CD8-positive, alpha-beta memory T cell (primary cell): ENCODE measurements at places on chromosomes 6 and 20.

- no peak for DNase-seq
These were observed 3.9 kb upstream of the OTOR start for GRCh38 chr20:16744178-16744807.

GRCh38 chr6:24763578-24763977, 11.2 kb upstream of the GMNN start:
- no peak for DNase-seq

- DNase-seq: no peak
These were observed 35.5 kb downstream of the SCP2D1 start for GRCh38 chr20:18849131-18849530.

- DNase-seq: no peak
These were observed 136.3 kb downstream of the PREX1 start for GRCh38 chr20:48691523-48691922.

DNA sequence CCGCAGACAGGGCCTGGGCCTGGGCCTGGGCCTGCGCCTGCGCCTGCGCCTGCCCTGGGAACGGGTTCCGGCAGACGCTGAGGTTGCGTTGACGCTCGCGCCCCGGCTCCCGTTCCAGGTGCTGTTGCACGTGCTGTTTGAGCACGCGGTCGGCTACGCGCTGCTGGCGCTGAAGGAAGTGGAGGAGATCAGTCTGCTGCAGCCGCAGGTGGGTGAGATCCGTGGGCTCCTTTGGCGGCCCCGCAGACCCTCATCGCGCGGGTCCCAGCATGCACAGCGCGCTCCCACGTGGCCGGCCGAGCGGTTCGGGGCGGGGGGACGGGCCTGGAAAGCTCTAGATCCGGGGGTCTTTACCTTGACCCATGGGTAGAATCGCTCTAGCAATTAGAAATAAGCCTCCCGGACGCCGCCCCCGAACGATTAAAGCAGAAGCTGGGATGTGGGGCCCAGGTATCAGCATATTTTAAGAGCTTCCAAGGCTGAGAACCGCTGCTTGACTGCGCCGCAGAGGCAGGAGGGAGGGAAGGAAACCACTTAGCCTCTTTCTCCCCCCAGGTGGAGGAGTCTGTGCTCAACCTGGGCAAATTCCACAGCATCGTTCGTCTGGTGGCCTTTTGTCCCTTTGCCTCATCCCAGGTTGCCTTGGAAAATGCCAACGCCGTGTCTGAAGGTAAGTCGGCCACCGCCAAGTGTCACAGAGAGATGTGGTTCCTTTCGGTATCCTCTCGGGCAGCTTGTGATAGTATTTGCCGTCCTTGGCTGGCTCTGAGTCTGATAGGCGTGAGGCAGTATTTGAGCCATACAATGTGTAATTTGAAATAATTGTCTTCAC, 508 bp downstream of the NOP56 start:
- DNase-seq: no peak

- DNase-seq: no peak
These were observed 79.4 kb downstream of the CEBPB start for GRCh38 chr20:50270034-50270395.

- DNase-seq: no peak
These were observed 5.4 kb downstream of the ZFP57 start for GRCh38 chr6:29675561-29675960.

DNA sequence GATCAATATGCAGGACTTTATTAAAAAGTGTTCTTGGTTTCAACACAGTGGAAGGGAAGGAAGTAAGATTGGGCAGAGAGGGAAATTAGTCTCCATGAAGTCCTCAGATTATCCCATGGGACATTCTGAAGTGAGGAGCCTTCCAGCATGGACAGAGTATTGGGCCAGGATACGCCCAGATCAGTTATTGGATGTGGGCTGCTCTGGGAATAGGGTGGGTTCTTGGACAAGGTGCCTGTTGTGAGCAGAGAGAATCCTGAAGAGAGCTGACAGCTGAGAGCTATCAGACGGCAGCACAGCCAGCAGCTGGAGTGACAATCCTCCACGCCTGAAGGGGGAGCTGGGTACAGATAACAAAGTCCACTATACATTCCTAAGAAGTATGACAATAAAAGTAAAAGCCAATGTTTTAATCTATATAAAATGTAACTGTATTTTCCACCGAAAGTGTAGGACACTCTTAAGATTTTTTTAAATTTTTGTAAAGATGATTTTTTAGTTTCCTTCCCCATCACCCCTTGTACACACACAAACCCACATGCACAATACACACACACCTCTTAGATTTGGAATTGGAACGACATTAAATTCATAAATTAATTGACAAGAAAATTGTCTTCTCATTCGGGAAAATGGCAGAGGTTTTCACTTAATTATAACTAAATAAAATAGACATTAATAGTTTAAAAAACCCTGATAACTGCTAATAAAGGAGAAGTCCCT, 107.8 kb downstream of the FBXO5 start:
- no peak for DNase-seq

DNA sequence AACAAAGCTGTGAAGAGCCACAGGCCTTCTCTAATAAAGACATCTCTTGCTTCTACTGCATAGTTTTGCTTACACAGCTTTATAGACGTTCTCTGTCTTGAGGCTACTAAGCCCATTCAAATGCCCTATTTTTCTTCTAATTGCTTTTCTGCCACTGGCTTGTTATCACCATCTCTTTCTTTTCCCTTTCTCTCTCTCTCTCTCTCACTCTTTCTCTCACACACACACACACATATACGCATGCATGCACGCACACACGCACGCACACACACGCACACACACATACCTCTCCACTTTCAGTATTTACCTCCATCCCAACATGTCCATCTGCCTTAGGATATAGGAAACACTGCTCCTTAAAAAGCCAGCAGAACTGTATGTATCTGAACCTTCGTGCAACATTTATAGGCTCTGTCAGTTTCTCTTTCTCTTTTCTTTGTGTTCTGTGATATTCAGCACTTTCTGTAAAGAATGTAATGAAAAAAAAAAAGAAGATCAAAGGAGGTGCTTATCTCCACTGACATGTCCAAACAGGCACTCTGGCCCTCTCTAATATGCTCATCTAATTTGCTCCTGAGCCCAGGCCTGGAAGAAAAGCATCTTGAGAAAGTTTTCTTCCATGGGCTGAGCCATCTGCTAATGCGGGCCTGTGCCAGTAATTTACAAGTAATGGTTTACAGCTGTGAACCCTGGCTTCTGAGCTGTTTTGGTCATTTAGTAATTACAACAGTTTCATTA, 1046.7 kb upstream of the MAP3K7 start:
- no peak for DNase-seq

DNA sequence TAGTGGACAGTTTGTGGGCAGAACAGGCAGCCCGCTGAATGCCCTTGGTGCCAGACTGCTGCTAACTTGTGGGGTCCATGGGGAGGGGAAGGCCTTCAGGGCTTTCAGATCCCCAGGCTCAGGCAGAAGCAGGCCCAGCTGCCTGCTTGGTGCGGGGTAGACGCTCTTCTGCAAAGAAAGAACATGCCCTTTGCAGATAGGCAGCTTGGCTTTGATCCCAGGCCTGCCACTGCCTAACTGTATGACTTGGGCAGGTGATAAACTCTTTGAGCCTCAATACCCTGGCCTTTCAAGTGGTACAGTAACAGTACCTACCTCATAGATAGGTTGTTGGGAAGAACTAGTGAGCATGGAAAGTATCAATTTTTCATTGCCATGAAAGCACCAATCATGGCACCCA, 28.4 kb downstream of the CHMP4B start:
- DNase-seq: no peak

DNA sequence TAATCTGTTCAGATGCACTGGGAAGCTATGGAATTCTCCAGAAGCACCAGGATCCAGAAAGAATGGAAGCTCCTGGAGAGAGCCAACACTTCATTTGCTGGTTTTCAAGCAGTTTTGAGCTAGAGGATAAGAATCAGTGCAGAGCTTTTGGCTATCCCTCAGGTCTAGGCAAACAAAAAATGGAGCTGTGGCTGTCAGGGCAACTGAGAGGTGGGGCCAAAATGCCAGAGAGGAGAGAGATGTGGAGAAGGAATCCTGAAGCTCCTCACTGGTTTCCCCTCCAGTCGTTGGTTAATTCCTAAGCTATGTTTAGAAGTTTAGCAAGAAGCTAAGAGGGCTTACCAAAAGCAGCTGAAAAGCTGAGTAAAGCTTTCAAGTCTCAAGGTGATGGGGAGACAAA, 294.2 kb upstream of the JARID2 start:
- no peak for DNase-seq

DNA sequence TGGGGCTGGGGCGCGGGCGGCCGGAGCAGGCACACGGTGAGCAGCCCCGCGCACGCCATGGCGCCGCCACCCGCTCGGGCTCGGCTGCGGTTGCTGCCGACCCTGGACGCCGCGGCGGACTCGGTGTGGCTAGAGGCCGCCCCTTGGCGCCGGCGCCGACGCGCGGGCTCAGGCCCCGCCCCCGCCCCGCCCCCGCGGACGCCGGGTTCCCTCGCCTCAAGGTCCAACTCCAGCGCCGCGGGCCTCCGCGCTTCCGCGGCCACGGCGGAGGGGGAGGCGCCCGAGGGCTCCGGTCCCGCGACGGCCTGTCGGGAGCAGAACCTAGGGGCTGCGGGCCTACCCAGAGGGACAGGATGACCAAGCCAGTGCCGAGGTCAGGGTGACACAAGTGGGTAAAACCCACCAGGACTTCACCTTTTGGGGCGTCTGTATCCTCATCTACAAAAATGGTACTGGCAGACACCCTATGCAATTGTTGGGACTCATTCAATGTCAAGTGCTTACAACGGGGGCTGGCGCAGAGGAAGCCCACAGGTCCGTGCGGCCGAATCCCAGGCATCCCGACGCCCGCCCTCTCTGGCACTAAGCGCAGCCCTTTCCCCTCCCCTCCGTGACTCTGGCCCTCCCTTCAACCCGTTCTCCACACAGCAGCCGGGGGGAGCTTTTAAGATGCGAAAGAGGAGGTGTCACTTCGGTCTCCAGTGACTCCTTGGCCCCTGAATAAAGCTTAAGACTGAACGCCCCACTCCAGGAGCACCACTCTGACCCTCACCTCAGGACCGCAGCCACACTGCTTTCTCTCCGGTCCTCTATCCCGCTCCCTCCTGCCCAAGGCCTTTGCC, at the start of gene NECAB3:
Gene NECAB3 (minus strand): TSS at position 135 of the 842 bp plus-strand sequence. CDS start 76 bp downstream, at position 59.
- peak; percentile 68 for DNase-seq

DNA sequence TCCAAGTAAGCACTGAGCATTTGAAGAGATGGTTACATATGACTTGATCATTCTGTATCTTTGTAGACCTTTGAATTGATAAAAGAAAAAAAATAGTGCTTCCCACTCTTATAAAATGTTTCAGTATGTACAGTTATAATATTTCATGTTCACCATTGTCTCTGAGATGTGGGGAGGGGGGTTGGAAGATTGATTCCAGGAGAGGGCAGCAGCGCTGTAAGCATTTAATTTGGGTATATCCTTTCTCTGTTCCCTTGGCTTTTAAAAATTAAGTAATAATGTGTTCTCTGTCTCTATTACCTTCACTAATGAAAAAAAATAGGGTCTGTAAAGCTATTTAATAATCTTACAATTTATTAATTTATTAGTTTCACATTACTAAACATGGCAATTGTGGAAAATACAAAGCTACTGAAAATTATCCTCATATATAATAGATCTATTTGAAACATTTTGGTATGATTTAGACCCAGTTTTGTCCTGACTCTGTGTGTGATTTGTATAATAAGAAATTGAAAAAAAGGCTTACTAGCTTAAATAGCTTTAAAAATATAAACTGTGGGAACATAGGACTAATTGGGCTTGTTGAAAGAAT, 341.2 kb downstream of the CDKAL1 start:
- DNase-seq: no peak

DNA sequence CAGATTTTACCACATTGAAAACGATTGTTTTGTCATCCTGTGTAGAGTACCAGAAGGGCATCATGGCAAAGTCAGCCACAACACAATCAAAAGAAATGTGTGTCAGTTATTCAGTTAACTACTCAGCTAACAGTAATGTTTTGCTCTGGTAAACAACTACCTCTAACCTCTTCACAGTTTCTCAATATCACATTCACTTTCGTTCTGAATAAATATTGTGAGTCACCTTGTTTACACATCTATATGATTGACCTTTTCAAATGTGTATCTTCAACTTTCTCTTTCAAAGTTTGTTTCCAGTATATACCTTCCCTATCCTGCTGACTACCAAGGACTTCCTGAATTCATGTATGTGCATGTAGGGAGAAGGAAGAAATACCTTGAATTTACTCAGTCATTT, 216.6 kb upstream of the UFL1 start:
- DNase-seq: no peak

GRCh38 chr6:71473926-71474325, 185.3 kb downstream of the OGFRL1 start:
- no peak for DNase-seq

DNA sequence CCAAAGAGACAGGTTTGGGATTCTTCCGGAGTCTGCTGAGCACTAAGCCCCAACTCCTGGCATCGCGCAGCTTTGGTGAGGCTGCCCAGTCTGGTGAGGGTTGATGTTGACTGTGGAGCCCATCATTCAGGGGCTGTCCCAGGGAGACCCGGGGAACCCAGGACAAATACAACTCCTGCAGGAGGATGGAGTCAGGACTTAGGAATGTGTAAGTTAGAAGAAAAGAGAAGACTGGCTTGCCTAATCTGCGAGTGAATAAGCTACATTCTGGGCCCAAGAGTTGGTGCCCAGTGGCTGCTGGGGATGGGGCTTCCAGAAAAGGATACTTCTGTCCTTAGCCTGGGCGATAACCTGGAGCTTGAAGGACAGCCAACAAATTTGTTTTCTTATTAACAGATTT, 47.9 kb downstream of the STK35 start:
- no peak for DNase-seq

- no peak for DNase-seq
These were observed 37.0 kb upstream of the MAS1 start for GRCh38 chr6:159853754-159854153.

- DNase-seq: no peak
These were observed 164.1 kb upstream of the SGK1 start for GRCh38 chr6:134481966-134482365.

DNA sequence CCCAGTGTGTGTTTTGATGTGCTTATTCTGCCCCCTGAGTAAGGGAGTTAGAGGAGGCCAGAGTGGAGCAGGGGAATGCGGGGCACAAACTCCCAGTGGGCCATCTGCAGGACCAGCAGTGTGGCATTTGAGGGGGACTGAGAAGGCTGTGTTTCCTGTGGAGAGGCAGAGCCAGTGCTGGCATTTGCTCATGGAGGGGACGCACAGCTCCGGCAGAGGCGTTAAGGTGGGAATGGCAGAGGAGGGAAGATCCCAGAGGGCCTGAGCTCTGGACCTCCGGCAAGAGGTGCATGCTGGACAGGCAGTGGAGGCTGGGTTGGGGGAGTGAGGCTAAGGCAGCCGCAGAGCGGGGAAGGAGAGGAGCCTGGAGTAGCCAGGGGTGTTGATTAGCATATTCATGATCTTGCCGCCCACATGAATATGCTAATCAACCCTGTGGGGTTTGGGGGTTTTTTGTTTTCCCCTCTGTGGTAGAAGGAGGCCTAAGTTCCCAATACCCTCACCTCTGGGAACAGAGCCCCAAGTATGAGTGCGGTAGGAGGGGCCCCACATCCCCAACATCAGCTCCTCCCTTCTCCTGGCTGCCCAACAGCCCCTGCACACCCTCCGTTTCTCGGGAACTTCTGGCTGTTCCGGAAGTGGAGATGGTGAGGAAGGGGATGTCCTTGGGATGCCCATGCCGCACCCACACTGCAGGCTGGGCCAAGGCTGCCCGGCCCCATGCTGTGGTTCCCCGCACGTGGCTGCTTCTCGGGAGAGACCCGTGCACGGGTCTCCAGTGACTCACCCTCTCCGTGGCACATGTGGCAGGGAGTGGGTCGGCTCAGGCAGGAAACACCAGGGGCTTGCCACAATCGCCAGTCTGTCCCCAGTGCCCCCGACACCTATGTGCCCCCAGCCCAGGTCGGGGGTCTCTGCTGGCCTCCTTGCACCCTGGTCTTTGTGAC, 33.8 kb downstream of the DLGAP4 start:
- no peak for DNase-seq

- DNase-seq: peak; percentile 41
These were observed 97.5 kb downstream of the PSMG4 start for GRCh38 chr6:3356056-3356823.
